Mucosa of descending colon (tissue), 3 donors: ENCODE measurements at places on chromosomes 2 and 18. TPM values are rescaled to one million over a fixed set of nuclear protein-coding genes. Genes with fewer than 3 reads are reported as not detected.

Gene GPR35
- total RNA-seq, result 132 TPM

DNA sequence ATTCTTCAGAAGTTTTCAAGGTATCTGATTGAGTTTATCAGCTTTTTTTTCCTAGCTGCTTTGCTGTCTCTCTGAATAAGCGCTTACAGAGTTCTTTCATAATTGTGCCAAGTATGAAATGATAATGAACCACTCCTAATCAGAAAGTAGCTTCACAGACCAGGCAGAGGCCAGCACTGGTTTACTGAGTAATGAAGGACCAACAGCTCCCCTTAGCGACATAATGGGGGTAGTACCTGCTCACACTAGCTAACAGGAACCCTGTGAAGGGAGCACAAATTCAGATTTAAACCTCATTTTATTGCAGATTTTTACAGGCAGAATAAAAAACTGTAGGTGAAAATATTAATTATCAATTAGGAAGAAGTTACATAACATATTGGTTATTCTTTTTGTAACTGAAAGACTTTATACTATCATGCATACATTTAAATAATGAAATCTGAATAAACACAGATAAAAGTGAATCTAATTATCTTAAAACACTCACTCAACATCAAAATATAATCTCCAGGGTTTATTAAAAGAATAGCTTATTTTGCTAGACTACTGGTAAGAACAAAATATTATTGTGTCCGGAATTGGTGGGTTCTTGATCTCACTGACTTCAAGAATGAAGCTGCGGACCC lies 53.7 kb upstream of the LRRC30 start:
- no peak for DNase-seq

- DNase-seq, result no peak
Observed at GRCh38 chr2:20135631-20136050, 84.2 kb upstream of the LAPTM4A start.

DNA sequence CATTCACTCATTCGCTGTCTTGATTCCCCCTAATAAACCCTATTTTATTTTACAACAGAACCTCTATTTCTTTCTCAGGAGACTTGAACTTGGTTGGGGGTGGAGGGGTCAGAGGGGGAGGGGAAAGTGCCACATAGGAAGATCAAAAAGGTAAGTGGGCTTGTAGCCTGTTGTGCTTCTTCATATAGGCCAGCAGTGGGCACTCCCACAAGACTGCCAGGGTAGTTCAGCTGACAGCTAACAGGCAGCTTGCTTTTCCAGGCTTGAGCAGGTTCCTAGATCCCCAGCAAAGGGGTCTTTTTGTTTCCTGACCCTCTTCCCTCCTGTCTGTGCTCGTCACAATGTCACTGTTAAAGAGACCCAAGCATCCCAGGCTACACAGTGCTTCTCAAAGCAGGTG lies 829 bp upstream of the KIAA2012 start:
- no peak for DNase-seq

DNA sequence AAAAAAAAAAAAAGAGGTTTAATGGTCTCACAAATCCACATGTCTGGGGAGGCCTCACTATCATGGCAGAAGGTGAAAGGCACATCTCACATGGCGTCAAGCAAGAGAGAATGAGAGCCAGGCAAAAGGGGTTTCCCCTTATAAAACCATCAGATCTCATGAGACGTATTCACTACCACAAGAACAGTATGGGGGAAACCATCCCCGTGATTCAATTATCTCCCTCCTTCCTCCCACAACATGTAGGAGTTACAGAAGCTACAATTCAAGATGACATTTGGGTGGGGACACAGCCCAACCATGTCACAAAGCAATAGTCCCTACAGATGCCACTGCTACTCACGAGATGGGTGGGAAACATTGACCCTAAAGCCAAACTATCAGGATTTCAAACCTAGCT lies 392.7 kb upstream of the ID2 start:
- DNase-seq, result no peak
